ENCODE measurements at places on chromosomes 1 and 21.
A peak's percentile ranks its signal among the peaks of the same experiment; 100 is the strongest.

GRCh38 chr1:195965475-195965874 lies 642.8 kb downstream of the KCNT2 start:
- DNase-seq: no peak

DNA sequence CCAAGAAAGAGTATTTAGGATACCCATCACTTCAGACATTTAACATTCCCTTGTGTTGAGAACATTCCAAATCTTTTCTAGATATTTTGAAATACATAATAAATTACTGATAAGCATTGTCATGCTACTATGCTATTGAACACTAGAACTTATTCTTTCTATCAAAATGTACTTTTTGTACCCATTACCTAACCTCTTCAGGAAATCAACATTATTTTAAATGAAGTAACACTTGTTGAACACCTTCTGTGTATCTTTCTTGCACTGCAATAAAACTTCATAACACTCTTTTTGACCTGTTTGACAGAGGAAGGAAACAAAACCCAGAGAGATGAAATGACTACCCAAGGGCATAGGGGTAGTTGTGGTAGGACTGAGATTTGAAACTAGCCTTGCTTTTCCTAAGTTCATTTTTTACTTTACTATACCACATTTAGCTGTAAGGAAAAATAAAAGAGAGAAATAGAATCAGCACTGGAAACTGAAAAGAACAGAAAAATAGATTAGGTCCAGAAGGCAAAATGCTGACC lies 99.4 kb downstream of the UCHL5 start:
- peak; percentile 34 for DNase-seq

GRCh38 chr1:206637605-206638004 lies 2.3 kb downstream of the DYRK3 start:
- DNase-seq: no peak

DNA sequence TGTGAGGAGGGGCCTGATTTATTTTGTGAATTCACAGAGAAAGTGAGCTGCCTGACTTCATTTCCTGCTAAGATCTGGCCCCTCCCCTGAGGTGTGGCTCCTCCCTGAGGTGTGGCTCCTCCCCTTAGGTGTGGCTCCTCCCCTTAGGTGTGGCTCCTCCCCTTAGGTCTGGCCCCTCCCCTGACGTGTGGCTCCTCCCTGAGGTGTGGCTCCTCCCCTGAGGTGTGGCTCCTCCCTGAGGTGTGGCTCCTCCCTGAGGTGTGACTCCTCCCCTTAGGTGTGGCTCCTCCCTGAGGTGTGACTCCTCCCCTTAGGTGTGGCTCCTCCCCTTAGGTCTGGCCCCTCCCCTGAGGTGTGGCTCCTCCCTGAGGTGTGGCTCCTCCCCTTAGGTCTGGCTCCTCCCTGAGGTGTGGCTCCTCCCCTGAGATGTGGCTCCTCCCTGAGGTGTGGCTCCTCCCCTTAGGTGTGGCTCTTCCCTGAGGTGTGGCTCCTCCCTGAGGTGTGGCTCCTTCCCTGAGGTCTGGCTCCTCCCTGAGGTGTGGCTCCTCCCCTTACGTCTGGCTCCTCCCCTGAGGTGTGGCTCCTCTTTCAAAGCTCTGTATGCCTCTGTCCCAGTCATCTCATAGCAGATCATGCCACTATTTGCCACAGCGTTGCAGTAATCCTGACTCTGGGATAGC lies 26.9 kb upstream of the LRRC3 start:
- DNase-seq: peak; percentile 22

DNA sequence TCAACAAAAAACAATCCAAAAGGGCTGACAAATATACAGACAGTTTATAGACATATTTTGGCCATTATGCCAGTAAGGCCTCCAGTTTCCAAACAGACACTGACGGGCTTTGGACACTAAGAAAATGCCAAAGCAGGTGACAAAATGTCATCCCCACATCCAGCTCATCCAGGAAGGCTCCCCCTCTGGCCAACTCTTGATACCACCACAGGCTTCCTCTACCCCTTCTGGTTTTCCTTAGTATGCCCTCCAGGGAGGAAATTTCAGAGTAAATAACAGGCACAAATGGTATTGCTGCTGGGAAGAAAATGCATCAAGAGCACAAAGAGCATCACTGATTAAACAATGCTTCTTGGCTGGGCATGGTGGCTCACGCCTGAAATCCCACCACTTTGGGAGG lies 225.3 kb downstream of the VAV3 start:
- DNase-seq: no peak

GRCh38 chr1:168428063-168428731 lies 115.6 kb downstream of the XCL2 start:
- peak; percentile 87 for DNase-seq

Measured in osteoblast (primary cell).